Tibial artery (tissue), 4 donors: ENCODE measurements at places on chromosomes 1 and 21.
A peak's percentile ranks its signal among the peaks of the same experiment; 100 is the strongest.

- no peak for DNase-seq
These were observed 41.3 kb upstream of the GPR52 start for GRCh38 chr1:174406421-174406820.

DNA sequence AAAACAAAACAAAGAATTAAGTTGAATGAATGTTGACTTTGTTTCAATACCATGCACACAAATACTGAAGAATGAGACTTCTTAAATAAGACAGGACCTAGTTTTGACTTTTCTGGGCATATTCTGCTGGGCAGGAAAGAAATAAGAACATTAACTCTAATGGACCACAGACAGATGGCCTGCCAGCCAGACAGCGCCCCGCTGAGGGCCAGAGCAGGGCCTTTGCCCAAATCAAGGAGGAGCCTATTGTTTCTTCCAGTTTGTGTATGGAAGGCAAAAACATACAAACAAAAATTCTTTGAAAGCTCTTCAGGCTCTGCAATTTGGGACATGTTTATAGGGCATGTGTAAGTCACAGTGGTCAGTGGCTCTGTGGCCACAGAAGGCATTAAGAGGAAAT is 44.4 kb upstream of the KIF26B start:
- no peak for DNase-seq

DNA sequence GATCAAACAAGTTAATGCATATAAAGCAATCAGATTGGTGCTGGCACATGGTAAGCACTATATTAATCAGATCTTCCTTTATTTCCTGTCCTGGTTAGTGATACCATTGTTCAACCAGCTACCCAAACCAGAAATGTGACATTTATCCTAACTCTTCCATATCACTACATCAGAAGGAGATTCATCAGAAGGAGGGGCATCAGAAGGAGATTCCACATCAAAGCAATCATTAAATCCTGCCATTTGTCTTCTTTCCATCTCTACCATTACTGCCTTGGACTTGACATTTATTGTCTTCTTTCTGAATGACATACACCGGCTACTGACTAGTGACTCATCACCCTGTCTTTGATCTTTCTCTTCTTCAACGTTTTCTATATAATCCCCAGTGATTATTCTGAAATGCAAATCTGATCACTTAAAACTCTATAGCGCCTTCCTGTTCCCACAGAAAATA is 75.0 kb downstream of the DNM3 start:
- DNase-seq = no peak

- DNase-seq = no peak
These were observed 24.8 kb downstream of the NOS1AP start for GRCh38 chr1:162094271-162094670.

GRCh38 chr1:157115851-157116736 is 16.5 kb upstream of the ETV3L start:
- peak; percentile 41 for DNase-seq

- no peak for DNase-seq
These were observed 207.9 kb upstream of the ST6GALNAC5 start for GRCh38 chr1:76659171-76659940.

DNA sequence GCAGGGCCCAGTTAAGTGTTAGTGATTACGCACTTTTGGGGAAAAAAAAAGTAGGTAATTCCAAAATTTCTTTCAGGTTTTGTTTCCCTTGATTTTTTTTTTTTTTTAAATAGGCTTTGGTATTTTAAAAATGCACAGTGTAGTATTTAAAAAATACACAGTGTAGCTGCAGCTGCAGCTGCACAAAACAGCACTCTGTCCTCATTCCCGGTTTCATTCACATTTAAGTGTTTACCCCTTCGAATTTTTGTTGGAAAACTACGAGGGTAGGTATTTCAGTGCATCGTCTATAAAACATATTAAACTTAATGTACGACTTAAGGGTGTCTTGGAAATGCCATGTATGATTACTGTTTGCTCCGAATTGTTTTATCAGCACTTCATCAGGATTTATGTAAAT is 3.4 kb downstream of the NEK7 start:
- no peak for DNase-seq

DNA sequence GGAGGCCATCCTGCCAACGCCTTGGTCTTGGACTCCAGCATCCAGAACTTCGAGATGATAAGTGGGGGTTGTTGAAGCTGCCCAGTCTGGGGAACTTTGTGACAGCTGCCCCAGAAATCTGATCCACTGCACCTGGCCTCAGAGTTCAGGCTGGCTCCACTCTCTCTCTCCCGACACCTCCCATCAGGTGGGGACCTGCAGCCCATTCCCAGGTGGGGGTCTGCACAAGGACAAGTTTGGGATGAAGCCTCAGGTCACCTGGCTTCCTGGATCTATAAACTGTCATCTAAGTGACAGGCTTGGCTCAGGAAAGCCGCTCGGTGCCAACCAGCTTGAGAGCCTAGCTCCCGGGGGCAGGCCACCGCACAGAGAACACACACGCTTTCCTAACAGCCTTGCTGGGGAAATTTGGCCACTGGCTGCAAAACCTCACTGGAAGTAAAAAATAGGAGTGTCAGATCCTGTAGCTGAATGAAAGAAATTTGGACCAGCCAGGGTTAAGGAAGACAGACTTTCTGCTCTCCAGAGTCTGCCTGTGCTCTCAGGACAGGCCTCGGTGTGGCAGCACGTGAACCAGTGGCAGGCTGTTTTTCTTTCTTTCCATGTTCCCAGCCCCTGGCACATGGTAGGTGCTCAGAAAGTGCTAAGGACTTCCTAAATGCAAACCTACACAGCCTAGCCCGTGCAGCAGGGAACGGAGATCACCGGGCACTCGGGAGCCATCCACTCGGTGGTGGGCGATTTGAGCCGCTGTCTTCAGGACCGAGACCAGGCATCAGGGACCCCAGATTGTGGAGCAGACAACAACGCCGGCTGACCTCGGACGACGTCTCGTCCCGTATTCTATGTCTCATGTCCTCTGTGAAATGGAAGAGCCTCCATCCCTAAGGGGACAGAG is 42.6 kb upstream of the LBR start:
- peak; percentile 58 for DNase-seq

DNA sequence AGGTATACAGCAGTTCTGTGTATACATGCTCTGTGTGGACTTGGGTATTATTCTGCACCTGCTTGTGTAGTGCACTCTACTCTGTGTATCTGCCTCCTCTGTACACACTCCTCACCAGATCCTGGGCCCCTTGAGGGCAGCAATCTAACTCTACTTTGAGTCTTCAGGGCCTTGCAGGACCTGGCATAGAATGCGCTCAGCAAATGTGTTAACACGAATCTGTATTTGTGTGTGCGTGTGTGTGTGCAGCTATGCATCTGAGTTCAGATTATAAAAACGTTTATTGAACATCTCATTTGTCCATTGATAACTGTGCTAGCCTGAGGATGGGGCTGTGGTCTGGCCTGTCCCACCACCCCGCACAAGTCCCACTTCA is 3.9 kb upstream of the MEF2D start:
- no peak for DNase-seq

- no peak for DNase-seq
These were observed 63.8 kb downstream of the BCAR3 start for GRCh38 chr1:93617670-93618499.

DNA sequence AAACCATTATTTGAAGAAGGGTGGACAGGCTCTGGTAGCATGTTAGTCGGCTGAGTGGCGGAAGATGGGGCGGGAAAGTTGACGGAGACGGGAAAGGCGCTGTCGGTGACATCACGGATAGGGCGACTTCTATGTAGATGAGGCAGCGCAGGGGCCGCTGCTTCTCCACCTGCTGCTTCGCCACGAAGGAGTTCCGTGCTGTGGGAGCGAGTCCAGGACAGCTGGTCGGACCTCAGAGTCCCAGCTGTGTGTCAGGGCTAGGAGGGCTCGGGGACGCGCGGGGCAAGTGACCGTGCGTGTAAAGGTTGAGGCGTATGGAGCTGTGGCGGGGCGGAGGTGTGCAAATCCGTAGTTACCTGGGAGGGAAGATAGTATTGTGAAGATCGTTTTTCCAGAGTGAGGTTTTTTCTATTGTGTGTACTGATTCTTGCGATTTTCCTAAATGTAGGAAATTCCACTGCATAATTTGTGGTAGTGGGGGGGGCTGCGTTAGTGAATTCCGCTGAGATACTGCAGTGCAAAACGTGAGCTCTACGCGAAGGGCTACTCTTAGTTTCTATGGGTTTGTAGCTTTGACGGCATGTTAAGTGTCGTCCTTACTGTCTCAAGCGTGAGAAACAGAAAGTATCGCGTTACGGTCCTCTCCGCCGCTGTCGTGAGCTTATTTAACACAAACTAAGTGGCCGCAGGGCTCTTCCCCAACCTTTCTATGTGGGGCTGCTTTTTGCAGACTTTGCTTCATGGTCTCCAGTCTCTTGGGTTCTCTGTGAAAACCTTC is 111.2 kb upstream of the NBPF11 start:
- peak; percentile 65 for DNase-seq

DNA sequence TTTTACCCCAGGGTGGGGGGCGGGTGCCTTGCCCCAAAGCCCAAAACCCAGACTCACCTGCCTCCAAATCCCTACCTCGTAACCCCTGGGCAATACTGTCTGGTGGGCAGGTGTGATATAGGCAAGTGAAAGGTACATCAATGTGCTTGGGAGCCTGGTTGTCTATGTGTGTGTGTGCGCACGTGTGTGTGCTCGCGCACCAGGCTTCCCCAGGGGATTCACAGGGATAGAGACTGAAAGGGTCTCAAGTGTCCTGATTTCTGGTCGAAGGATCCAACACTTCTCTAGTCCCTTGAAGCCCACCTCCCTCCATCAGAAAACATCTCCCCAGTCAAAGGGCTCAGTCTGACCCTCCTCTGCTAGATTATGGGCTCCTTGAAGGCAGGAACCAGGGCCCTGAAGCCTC is 28.9 kb upstream of the EPB41 start:
- no peak for DNase-seq

DNA sequence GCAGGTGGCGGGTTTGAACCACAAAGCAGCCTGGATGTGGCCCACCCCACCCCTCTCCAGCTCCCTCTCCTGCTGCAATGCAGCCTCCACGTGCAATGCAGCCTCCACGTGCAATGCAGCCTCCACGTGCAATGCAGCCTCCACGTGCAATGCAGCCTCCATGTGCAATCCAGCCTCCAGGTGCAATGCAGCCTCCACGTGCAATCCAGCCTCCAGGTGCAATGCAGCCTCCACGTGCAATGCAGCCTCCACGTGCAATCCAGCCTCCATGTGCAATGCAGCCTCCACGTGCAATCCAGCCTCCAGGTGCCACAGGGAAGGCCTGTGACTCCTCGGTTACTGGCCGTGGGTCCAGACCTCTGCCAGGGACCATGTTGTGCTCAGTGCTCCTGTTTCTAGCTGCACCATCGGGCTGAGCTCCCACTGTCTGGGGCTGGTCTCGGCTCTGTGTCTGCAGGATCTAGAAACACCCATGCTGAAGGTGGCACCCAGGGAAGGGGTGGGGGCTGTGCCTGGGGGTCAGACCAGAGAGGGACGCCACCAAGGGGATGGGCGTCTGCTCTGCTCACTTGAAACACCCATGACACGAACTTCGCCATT is 11.9 kb upstream of the LRRC3 start:
- no peak for DNase-seq

DNA sequence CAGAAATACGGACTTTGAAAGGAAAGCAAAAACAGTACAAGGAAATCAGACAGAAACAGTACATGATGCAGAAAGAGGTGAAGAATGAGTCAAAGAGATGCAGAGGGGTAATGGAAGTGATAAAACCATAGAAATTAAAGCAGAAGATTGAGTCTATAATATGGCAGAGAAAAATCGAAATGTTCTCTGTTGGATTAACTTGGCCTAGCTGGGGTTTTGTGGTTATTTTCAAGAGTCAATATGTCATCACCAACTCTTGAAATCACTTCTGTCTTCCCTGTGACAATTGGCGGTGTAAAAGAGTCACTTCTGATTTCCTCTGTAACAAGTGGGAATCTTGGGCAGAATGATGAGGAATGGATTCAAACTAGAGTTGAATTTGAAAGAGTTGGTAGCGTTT is 7.4 kb downstream of the YTHDF2 start:
- no peak for DNase-seq

GRCh38 chr1:3708791-3709190 is 43.5 kb upstream of the CCDC27 start:
- DNase-seq = no peak

DNA sequence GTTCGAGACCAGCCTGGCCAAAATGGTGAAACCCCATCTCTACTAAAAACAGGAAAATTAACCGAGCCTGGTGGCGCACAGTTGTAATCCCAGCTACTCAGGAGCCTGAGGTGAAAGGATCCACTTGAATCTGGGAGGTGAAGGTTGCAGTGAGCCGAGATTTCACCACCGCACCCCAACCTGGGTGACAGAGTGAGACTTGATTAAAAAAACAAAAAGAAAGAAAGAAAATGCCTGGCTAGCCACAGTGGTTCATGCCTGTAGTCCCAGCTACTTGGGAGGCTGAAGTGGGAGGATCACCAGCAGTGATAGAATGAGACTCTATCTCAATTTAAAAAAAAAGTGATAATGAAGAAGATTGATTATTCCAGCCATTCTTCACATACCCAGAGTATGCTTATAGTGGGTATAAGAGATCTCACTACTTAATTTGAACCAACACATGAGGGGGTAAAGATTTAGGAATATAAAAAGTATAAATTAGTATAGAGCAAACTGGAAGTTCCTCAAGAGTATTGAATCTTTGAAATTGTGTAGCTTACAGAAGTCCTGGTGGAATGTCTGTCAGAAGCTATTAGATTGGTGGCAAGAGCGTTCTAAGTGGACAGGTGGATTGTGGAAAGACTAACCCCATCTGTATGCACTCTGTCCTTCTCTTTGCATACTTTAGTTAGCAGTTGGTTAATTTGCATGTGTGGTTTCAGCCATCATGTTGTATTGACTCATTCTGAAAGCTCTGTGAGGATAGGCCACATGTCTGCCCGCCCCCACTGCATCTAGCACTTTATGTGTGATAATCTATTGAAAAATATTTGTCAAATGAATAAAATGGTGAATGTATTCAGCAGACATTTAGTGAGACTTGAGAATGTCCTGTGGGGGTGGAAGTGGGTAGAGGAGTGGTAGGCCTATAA is 25.0 kb downstream of the RLF start:
- DNase-seq = no peak
